ENCODE measurements at places on chromosomes 1 and 21.

GRCh38 chr1:231518485-231519034, 9.9 kb upstream of the TSNAX start:
- DNase-seq = no peak

DNA sequence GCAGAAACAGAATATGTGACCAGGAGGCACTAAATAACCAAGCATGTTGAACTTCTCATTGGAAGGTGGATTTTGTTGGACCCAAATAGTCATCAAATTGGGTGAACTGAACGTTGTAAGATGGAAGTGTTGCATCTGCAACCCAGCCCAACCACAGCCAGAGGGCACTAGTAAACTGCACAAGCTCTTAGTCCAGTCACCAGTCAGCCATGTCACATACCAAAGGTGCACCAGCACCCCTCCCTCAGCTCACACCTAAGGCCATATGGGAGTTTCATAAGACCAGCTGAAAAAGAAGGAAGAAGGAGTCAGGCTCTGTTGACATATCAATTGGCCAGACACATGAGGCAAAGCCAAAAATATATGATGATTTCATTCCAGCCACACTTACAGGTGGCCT, 481.7 kb upstream of the NR5A2 start:
- DNase-seq = no peak

DNA sequence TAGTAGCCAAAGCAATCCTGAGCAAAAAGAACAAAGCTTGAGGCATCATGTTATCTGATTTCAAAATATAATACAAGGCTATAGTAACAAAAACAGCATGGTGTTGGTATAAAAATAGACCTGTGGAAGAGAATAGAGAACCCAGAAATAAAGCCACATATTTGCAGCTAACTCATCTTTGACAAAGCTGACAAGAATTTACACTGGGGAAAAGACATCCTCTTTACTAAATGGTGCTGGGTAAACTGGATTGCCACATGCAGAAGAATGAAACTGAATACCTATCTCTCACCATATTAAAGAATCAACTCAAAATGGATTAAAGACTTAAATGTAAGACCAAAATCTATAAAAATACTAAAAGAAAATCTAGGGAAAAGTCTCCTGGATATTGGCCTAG, 59.5 kb upstream of the CD55 start:
- no peak for DNase-seq

- no peak for DNase-seq
Observed at GRCh38 chr1:17258116-17258757, 9.3 kb downstream of the PADI3 start.

- no peak for DNase-seq
Observed at GRCh38 chr1:167455786-167456446, 62.4 kb downstream of the CD247 start.

DNA sequence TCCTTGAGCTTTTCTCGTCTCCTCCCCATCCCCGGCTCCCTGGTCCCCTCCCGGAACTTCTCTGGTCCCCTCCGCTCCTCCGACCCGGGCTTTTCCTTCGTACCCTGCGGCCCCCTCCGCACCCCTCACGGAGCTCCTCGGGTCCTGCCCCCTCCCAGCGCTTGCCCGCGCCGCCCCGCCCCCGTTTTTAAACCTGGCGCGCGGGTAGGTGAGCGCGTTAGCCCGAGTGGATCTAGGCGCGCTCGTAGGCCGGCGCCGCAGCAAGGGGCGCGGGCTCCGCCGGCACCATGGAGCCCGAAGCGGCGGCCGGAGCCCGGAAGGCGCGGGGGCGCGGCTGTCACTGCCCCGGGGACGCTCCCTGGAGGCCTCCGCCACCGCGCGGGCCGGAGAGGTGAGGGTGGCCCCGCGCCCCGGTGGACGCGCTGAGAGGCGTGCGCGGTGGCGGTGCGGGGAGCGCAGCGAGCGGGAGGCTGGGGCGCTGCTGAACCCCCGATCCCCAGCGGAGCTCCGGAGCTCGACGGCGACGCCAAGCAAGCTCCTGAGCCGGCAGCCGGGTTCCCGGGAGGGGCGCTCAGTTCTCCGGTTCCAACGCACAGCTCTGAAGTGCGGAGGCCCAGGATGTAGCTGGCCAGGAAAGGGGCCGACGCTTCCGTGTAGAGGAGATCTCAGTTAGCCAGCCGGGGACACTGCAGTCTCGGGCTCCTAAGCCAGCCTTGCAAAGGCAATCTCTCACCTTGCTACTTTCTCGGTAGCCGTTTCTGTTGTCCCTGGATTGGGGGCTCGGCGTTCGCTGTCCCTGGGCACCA, at the start of gene RIPPLY3:
Gene RIPPLY3 (plus strand): TSS at position 217 of the 806 bp plus-strand sequence. CDS start 71 bp downstream, at position 288.
- DNase-seq = no peak

DNA sequence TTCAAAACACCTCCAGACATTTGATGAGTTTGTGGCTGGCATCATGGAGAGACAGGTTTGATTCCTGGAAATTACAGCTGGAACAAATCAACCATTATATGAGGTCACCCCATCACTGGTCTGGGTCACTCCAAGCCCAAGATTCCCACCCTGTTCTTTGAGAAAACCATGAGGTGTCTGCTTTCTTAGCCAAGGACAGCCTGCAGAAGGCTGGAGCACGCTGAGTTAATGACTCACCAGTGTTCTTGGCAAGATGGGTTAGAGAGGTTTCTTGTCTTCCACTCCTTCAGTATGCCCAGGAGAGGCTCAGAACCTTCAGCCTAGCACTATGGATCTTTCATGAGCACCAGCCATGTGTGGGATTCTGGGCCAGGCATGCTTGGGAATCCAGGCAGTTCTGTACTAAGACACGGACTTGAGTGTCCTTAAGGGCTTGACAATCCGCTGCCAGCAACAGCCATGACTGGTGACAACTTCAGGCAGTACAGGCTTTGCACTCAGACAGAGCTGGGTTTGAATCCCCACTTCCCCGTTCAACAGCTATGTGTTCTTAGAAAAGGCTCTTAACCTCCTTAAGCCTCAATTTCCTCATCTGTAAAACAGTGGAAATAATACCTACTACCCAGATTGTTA, 43.9 kb downstream of the GRHL3 start:
- DNase-seq = no peak

- no peak for DNase-seq
Observed at GRCh38 chr1:206075786-206076755, 23.1 kb downstream of the RHEX start.

GRCh38 chr1:39418236-39418635, 73.2 kb upstream of the BMP8A start:
- no peak for DNase-seq

- no peak for DNase-seq
Observed at GRCh38 chr1:204647805-204648153, 37.8 kb downstream of the LRRN2 start.

DNA sequence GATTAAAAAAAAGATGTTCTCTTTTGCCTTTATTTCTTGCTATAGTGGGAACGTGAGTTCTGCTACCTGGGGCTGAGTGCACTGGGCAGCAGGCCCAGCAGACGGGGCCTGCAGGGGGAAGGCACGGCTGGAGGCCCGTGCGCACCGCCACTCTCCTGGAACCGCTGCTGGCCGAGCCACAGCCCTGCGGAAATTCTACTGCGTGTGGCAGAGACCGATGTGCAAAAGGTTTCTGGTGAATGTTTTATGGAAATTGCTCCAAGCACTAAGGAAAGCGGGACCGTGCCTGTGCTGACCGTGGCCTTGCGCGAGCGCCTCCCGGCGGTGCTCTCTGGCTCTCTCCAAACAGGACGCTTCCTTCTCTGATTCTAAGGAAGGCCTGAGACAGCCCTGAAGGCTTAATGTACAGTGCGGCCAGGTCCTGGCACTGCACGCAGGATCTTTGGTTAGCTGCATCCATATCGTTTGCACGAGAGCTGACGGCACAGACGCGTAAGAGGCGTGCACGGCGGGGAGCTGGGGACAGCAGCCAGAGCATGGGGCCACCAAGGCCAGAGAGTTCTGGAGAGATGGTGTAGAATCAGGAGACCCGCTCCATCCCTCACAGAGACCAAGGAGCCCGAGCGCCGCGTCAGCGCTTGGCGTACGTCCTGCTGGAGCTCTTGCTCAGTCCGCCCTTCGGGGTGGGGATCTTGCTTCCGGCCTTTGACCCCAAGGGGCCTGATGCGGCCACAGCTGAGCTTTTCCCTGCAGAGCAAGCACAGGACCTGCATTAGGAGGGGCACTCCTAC, 18.7 kb upstream of the LRRC47 start:
- DNase-seq = no peak

DNA sequence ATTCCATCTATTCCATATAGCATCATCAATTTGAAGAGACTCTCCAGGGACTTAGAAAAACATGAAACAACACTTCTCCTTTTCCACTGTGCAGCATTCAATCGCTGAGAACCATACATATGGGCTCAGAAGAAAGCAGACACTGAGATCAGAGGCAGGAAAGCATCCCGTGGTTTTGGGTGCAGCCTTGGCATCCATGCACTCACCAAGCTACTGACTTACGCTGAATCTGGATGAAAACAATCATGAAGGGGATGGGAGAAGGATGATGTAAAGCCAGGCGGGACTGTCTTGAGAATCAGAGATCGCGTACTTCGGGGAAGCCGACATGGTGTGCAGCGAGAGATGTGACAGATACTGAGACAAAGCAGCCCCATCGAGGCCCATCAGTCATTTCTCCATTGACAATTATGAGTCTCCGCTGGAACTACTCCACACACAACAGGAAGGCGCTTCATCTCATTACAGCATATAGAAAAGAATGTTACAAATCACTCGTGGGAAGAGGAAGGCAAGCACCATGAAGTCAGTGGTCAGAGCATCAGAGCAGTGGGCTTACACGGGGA, 2.3 kb upstream of the TIAM1 start:
- no peak for DNase-seq

GRCh38 chr1:24972221-24972914, 42.3 kb upstream of the RUNX3 start:
- DNase-seq = no peak

DNA sequence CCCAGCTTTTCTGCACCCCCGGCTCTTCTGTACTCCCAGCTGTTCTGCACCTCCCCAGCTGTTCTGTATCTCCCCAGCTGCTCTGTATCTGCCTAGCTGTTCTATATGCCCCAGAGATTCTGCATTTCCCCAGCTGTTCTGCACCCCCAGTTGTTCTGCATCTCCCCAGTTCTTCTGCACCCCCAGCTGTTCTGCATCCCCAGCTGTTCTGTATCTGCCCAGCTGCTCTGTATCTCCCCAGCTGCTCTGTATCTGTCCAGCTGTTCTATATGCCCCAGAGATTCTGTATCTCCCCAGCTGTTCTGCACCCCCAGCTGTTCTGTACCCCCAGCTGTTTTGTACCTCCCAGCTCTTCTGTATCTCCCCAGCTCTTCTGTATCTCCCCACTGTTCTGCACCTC, 41.1 kb downstream of the UMODL1 start:
- DNase-seq = no peak

DNA sequence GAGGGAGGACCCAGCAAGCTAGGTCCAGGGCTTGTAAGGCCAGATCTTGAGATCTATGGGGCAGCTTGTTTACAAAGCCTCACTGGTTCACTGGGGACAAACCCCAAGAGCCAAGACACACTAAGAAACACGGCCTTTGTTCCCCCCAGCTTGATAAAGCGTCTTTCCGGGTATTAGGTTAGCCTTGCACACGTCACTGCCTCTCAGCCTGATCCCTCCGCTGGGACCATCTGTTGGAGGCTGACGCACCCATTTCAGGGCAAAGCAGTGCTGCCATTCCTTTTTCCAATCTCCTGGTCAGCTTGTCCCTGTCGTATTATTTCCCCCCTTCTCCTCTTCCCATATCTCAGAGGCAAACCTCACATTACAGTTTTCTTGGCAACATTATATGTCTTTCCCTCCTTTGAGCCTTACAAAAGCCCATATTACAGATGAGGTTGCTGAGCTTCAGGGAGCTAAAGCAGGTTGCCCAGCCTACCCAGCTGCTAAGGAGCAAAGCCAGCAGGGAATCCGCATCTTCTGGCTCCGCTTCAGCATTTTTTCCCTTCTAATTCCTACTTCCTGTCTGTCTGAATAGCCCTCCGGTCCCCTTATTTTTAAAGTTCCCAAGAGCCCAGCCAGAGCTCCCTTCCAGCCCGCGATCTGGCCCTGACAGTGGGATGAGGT, 4.1 kb downstream of the HEYL start:
- no peak for DNase-seq

GRCh38 chr1:100575406-100575805, 37.5 kb downstream of the GPR88 start:
- DNase-seq = no peak

DNA sequence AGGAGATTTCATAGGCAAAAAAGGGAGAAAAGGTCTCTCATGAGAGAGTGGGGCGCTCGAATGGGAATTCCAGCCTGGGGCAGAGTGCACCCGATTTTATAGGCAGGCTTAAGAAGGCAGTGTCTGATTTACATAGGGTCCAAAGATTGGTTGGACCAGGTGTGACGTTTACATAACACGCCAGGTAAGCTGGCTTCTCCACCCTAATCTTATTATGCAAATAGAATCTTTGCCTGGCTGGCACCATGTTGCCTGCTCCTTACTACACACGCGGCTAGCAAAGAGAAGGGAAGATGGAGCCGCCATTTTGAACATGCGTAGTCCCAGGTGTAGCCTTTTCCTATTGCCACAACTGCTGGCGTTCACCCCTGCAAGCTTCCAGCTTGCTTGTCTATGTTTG, 103.7 kb downstream of the SLC16A1 start:
- DNase-seq = no peak

GRCh38 chr1:43951021-43951985, 4.6 kb downstream of the IPO13 start:
- DNase-seq = no peak

DNA sequence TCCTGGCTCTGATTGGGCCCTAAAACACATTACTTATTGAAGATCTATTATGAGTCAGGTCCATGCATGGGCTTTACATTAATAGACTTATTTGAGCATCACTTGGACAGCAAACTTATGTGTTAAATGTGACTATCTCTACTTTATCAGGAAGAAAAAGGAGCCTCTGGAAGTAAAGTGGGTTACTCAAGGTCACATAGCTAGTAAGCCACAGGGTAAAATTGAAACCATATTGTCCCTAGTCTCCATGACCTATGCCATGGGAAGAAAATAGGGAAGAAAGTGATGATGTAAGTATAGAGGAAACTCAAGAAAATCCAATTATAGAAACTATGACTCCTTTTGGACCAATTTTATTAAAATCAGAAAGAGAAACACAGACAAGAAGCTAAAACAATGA, 555.3 kb downstream of the NUF2 start:
- DNase-seq = no peak

- no peak for DNase-seq
Observed at GRCh38 chr1:19080721-19081120, 124.2 kb upstream of the IFFO2 start.

GRCh38 chr1:9892563-9893528, 17.2 kb downstream of the CTNNBIP1 start:
- DNase-seq = no peak

DNA sequence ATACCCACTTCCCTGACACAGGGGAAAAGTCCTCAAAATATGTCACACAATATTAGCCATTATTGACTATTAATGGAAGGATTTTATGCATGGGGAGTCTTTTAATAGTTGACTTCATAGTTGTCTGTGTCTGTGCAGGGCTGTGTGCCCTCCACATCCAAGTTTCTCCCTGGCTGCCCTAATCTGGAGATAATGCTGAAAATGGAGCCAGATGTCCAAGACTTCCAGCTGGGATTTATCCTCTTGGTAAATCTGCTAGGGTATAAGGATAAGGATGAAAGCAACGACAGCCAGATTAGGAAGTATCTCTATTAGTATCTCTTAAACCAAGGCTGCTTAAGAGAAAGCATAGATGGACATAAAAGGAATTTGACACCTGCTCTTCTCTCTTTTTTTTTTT, 42.1 kb downstream of the CDK18 start:
- DNase-seq = no peak
